CD4-positive, alpha-beta memory T cell (primary cell): ENCODE measurements at places on chromosomes 1 and 21.

- DNase-seq, result no peak
These were observed 5.8 kb downstream of the LRRC47 start for GRCh38 chr1:3790500-3790923.

GRCh38 chr1:45621501-45621836, 2.4 kb downstream of the CCDC17 start:
- no peak for DNase-seq

- no peak for DNase-seq
These were observed 2.5 kb upstream of the SERBP1 start for GRCh38 chr1:67432745-67433144.

DNA sequence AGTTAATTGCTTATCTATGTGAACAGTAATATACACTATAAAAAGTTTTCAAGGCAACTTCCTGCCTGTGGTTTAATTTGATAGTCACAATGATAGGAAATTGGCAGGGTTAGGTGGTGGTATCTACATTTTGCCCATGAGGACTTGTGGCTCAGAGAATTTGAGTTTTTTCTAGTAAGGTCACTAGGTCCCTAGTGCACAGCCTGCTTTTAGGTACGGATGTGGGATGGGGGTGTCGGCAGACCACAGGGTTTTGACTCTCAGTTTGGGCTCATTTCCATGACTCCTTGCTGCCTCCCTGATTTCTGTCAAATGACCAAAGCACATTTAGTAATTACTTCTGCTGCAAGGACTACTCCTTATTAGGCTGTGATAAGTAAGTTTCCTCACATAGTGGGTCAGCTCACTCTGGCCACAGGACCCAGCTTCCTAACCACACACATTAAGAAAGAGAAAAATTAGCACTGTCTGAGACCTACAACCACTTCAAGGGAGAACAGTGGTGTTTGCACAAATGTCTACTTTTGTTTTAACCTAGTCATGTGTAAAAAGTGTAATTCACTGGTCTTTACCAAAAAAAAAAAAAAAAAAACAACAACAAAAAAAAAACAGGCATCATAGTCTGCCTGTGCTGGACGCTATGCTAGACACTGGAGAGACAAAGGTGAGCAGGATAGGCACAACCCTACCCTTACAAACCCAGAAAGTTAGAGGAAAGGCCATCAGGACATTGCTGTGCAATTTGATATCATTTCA, 43.7 kb downstream of the MRPL39 start:
- DNase-seq, result peak; percentile 63

- no peak for DNase-seq
These were observed 26.2 kb downstream of the RNF187 start for GRCh38 chr1:228513236-228513900.

DNA sequence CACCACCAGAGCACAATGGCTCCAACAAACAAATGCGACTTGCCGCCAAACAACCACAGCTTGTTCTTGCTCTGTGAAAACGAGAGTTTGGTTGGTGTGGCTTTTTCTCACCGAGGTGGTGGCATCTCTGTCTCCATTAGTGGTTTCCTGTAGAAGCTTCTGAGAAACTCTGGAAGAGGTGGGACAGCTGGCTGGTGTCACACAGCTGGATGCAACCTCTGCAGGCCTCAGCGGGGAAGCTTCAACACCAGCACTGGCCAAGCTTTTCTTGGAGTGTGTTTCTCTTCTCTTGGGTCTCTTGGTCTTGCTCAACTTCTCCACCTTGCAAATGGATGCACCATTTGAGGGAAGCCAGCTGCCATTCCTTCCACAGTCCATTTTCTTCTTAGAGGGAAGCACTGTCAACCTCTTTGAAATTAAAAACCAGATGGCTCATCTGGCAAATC, 124.8 kb downstream of the KCNN3 start:
- peak; percentile 4 for DNase-seq

GRCh38 chr1:235022981-235023710, 105.5 kb downstream of the TOMM20 start:
- no peak for DNase-seq

GRCh38 chr1:29511436-29511835, 275.1 kb downstream of the PTPRU start:
- DNase-seq, result no peak

DNA sequence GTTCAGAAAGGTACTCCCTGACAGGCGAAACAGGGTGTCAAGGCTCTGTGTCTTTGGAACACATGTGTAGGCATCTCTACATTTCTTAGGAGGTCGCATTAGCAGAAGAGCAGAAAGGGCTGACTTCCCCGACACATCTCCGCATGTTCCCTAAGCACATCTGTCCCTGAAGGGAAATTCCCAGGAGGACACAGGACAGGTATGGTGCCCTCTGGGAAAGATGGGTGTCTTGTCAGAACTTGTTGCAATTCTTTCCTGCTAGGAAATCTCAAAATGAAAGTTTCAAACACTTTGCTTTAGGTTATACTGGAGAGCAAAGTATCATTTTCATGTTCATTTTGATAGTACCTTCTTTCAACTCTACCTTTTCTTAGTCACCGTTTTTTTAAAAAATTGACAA, 2.0 kb downstream of the DSCAM start:
- no peak for DNase-seq

GRCh38 chr1:212402666-212403321, 11.9 kb downstream of the PACC1 start:
- no peak for DNase-seq

DNA sequence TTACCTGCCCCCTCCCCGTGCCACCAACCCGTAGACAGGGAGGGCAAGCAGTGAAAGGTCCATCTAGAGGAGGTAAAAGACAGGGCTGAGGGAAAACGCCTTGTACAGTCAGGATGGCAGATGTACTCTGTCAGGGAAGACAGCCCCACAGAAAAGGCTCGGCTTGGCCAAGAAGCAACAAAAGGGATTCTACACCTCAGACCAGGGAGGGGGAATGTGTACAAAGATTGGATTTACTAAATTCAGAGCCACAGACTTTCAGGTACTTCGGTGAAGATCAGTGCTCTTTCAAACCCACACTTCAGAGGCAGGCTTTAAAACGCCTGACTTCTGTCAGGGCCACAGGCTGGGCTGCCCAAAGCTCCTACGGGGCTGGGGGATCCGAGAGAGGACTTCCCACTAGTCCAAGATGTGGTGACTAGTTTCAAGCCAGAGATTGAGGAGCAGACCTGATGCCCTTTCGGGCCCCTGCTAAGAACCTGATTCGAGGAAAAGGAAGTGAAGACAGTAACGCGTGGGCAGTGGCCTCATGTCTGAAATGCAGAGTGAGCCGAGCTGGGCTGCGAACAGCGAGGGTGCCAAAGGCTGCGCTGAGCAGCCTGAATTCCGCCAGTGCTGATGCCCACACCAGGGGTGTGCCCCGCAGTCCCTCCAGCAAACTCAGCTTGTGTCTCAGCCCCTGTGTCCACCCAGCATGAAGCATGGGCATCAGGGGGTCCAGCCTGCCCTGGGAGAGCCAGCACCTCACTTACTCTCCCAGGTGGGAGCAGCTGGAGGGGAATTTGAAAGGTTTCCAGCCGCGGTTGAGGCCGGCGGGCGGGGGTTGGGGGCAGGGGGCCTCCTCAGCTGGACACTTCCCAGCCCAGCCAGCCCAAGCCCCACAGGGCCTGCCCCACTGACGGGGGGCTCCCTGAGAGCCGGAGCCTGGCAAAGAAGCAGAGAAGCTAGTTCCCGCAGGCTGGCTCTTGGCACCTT, 36.2 kb downstream of the KIAA1614 start:
- DNase-seq, result no peak

- DNase-seq, result no peak
These were observed 11.3 kb upstream of the IL22RA1 start for GRCh38 chr1:24154215-24154614.

DNA sequence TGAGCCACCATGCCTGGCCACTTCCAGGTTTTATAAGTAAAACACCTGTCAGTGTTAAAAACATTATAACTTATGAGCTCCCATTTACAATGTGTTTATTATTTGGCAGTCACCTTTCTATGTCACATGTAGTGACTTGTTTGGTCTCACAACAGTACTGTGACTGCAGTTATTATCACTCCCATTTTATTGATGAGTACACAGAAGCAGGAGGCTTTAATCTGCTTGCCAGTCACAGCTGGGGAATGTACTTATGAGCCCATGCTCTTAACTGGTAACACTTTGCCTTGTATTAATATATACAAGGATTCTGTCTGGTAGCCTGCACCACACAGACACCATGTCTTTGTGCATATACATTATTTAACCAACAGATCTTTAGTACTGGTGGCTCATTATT, 31.1 kb upstream of the BACH1 start:
- DNase-seq, result no peak

DNA sequence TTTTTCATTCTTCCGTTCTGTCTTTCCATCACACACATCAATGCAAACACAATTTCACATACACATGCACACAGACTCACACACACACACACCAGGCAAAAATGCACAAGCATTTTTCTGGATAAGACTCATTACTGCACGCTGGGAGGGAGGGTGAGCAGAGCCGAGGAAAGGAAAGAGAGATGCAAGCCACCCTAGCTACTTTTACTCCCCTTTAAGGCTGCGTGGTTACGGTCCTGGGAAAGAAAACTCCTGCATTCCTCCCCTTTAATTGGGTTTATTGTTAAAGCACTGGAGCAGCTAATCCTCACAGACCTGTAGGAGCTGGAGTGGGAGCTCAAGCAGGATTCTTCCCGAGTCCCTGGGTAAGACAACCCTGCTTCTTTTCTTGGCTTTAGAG, at the start of gene CAMK1G:
TSS of gene CAMK1G (plus strand) at position 307 of the 400 bp plus-strand sequence. CDS start 11,270 bp downstream, outside the sequence.
- no peak for DNase-seq

DNA sequence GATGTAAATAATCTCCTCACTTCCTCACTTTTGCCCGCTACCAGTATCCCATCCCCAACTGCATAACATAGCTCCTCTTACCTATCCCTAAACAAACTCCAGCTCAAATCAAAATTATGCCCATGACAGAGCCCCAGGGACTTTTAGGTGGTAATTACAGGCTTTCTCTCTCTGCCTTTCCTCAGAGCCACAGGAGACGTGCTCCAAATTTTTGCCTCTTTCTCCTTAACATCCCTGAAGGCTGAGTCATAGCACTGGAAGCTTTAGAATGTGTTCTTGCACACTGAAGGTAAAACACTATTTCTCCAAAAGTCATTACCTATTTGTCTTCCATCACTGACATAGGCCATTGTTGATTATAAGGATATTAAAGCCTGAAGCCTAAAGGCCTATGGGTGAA, 263.5 kb upstream of the PLD5 start:
- no peak for DNase-seq

DNA sequence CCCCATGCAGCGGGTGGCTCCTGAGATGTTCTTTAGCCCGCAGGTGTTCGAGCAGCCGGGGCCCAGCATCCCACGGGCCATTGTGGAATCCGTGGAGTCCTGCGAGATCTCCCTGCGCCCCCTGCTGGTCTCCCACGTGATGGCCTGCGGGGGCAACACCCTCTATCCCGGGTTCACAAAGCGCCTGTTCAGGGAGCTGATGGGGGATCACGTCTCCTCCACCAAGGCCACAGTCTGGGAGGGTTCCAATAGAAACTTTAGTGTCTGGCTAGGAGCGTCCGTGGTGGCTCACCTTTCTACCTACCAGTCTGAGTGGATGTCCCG, 71.0 kb downstream of the ACTL8 start:
- DNase-seq, result no peak

DNA sequence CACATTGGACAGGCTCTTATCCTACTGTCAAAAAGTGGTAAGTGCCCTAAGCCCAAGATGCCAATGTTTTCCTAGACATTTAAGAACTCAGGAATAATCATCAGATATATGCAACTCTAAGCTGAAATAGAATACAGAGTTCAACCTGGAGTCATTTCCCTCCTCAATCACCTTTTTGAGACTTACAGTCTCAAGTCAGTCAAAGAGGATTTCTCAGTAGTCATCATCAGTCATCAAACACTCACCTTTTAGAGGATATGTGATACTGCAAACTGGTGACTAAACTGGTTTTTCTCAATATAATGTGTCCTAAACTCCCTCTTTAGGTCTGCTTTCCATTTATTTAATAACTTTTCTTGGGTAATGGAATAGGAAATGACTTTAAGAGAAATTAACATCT, 145.3 kb upstream of the ADAMTS5 start:
- DNase-seq, result no peak

DNA sequence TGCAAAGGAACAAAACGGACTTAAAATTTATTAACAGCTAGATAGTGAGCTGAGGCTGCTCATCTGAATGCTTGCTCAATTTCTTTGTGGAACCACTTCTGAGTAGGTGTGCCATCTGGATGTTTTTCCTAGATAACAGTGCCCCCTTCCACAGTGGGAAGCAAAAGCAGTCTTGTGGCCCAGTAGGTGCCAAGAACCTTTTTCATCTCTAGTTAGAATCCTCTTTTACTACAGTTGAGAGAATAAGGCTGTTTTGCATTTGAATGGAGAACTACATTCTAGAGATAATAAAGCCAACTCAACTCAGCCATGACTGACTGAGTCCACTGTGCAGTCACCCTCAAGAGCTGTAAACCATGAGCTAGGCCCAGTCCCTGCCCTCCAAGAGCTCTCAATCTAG, 13.3 kb downstream of the F3 start:
- DNase-seq, result no peak

GRCh38 chr1:117169871-117170596, 40.7 kb downstream of the VTCN1 start:
- DNase-seq, result no peak

DNA sequence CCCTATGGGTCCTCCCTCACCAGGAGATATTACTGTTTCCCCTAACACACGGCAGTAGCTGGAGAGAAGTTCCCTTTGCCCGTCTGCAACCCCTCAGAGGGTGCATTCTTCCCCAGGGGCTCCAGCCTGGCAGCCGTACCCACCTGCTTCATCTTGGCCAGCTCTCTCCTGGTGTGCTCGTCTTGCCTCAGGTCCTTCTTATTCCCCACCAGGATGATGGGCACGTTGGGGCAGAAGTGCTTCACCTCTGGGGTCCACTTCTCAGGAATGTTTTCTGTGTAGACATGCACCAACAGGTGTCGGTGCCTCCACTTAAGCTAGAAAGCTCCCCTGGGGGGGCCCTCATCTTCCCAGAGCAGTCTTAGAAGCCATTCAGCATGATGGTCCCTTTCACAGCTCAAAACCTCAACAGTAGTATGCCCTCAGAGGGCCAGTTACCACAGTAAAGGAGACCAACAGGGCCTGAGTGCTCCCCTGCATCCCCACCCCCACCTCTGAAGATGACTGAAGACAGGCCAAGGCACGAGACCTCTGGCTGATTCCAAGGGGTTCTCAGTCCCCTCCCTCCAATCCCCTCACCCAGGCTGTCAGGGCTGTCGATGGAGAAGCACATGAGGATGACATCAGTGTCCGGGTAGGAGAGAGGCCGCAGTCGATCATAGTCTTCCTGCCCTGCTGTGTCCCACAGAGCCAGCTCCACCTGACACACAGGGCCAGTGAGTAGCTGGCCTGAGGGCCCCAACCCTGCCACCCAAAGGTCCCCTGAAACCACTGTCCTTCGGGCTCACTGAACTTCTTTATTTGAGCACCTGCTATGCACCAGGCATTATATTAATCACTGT, 4.3 kb downstream of the RHOC start:
- no peak for DNase-seq

DNA sequence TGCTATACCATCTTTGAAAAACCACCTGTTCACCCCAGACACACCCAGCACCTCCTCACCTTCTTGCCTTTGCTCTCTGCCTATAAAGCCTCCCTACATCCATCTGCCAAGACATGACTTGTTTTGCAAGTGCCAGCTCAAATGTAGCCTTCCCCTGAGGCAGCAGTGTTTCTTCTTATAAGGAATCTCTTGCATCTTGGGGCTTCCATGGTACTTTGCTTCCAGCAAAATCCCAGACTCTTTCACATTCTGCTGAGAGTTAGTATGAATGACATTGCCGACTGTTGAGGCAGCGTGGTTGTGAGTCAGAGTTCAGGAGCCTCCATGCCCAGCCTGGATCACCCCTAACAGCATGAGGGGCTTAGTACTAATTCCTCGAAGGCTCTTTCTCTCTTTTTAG, 217.4 kb upstream of the RUNX1 start:
- DNase-seq, result no peak

- peak; percentile 87 for DNase-seq
These were observed 4.9 kb downstream of the RNF223 start for GRCh38 chr1:1069056-1069710.
